Smooth muscle cell of the pulmonary artery (primary cell): ENCODE measurements at places on chromosomes 4 and X. TPM values are rescaled to one million over a fixed set of nuclear protein-coding genes. Genes with fewer than 3 reads are reported as not detected.

Gene TMPRSS11B
- total RNA-seq, result not detected in 2 replicates

Gene RBMX
- 89.8 and 104 TPM in 2 replicates for total RNA-seq

Gene GPR82
- total RNA-seq, result not detected in 2 replicates

Gene ZAR1
- total RNA-seq, result not detected in 2 replicates

Gene NIPAL1
- total RNA-seq, result 0.46 and 2.0 TPM in 2 replicates

Gene MAGEA2
- total RNA-seq, result not detected in 2 replicates

Gene PPP4R3C
- not detected in 2 replicates for total RNA-seq

Gene GAGE2A
- not detected in 2 replicates for total RNA-seq

Gene CD40LG
- not detected in 2 replicates for total RNA-seq

Gene DSPP
- total RNA-seq, result not detected in 2 replicates

Gene ARX
- total RNA-seq, result not detected in 2 replicates

Gene MAGEA9B
- total RNA-seq, result not detected in 2 replicates

Gene DBET
- not detected in 2 replicates for total RNA-seq

Gene NOX1
- total RNA-seq, result not detected in 2 replicates

Gene HERC5
- 1.7 and 1.8 TPM in 2 replicates for total RNA-seq
